ENCODE measurements at places on chromosomes 4 and X.
A peak's percentile ranks its signal among the peaks of the same experiment; 100 is the strongest.

GRCh38 chr4:106541253-106541652, 172.7 kb upstream of the GIMD1 start:
- DNase-seq, result no peak

- DNase-seq, result peak; percentile 65
Observed at GRCh38 chrX:132480581-132481203, 8.1 kb downstream of the MBNL3 start.

GRCh38 chr4:140049024-140049848, 104.7 kb downstream of the MAML3 start:
- peak; percentile 73 for DNase-seq

- DNase-seq, result no peak
Observed at GRCh38 chrX:133412246-133412645, 3.0 kb downstream of the GPC4 start.

- no peak for DNase-seq
Observed at GRCh38 chr4:109497511-109497910, 62.5 kb upstream of the MCUB start.

GRCh38 chr4:117370944-117371668, 285.7 kb upstream of the TRAM1L1 start:
- DNase-seq, result no peak

DNA sequence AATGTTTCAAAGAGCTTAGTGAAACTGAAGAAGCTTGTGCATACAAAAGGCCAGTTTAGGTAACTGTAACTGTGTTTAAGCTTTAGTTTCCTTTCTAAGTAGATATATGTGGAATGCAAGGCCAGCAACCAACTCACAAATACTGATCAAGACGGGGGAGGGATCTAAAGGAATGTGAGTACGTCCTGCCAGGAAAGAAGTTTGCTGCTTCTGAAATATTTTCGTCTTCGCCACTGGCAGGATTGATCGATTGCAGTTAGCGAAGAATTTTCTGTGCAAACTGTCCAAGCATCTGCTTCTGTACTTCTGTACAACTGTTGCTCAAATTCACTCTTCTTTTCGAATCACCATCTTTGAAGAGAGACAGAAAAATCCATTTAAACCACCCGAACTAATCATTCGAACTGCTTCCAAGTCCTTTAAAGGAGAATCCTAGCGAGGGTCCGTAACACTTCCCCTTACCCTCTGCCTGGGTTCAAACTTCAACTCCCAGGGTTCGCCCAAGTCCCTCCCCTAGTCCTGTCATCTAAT, 373 bp upstream of the INTS6L start:
- no peak for DNase-seq
